ENCODE measurements at places on chromosomes 12 and 14.

DNA sequence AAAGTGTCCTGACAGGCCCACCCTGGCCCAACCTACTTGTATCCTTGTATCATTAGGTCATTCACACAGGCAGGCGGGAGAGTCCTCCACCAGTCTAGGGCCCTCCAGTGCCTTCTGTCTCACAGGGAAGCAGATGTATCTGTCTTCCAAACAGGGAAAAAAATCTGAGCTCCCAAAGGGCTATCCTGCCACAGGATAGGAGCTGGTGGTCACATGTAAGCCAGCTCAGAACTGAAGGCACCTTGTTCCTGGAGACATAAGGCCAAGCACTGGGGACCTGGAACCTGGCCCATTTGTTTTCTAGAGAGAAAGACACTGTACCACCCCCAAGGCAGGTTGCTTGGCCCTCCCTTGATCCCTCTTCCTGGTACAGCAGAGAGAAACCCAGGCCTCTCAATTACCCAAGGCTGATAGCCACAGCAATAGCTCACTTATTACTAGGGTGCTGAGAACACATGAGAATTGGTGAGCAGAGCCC is 19.4 kb upstream of the PLEKHH1 start:
- no peak for DNase-seq

DNA sequence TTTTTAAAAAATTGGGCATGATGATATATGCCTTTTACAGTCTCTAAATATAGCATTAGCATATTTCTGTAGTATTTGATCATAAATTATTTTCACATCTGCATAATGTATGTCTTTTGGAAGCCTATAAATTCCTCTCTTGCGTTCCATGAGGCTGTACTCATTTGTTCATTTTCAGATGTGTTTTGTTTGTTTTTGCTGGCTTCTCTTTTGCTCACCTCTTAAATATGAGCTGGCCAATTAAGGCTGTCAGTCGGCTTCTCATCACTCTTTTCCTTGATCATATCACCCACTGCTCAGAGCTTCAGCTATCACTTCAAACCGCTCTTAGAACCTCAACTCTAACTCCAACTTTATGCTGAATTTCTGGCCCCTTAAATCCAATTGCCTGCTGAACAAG is 6.6 kb downstream of the TMEM263 start:
- DNase-seq: no peak

DNA sequence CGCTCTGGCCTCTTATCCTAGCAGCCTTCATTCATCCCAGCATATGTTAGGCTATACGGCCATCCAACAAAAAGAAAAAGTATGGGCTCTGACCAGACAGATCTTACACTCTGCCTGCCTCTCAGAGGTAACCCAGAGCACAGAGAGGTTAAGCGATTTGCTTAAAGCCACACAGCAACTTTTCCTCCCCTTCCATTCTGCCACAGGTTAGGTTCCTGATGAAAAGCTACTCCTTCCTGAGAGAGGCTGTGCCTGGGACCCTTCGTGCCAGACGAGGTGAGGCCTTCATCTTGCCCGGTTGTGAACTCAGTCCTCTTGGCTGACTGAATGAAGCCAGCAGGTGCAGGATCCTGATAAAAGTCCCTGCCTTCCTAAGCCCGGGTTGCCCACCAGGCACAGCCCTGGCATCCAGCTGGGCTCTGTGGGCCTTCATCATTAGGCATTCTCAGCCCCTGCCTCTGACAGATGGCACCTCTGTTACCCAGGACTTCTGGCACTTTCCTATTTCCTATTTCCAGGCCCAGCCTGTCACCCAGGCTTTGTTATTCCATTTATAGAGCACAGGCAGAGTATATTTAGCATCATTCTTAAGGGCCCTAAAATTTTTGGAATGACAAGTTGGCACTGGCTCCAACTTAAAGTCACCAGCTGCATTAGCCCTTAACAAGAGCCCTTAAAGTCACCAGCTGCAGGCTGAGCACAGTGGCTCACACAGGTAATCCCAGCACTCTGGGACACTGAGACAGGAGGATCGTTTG is 12.8 kb downstream of the SOAT2 start:
- no peak for DNase-seq

GRCh38 chr12:52477651-52478050 is 4.0 kb upstream of the KRT6C start:
- no peak for DNase-seq

GRCh38 chr14:70357557-70357956 is 1.9 kb downstream of the COX16 start:
- DNase-seq: no peak

DNA sequence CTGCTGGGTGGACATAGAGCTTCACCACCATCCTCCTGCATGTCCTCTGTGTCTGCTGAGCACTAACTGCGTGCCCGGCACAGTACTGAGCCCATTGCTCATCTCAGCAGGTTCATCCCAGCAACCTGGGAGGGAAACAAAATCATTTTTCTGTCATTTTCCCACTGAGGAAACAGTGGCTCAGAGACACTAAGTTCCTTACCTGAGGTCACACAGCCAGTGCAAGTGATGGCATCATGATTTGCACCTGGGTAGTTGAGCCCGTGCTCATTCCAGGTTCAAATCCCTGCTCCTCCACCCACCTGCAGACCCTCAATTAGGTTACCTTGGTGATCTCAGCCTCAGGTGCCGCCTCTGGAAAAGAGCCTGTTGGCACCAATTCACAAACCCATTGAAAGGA is 23.4 kb downstream of the RNFT2 start:
- DNase-seq: no peak

DNA sequence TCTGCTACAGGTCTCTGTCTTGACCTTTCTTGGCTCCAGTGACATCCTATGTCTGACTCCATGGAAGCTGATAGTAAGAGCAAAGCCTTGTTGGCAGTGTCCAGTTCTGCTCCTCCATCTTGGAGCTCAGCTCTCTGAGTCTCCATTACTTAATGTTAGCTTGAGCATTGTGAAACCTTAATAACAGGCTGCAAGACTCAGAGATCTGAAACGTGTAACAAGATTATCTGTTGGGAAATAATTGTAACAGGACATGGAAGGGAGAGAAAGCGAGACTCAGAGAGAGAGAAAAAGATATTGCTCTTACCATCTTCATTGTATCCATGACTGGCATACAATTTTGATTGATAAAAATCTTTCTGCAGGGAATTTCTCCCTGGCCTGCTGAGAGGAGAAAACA is 1365.7 kb downstream of the AACS start:
- DNase-seq: no peak

- DNase-seq: no peak
Observed at GRCh38 chr14:65927931-65928356, 515.4 kb downstream of the FUT8 start.

GRCh38 chr12:113403435-113404415 is at the start of gene SDS:
TSS of gene SDS (minus strand) at chr12:113403887. CDS start at chr12:113399708, 4,179 bp downstream.
- peak; percentile 63 for DNase-seq

GRCh38 chr12:58443981-58444371 is 476.3 kb downstream of the LRIG3 start:
- DNase-seq: no peak
